C1 segment of cervical spinal cord (tissue), 14 donors: ENCODE measurements at places on chromosomes 6 and 20.

- no peak for DNase-seq
Measured at GRCh38 chr6:42315259-42315990, 97.8 kb upstream of the MRPS10 start.

DNA sequence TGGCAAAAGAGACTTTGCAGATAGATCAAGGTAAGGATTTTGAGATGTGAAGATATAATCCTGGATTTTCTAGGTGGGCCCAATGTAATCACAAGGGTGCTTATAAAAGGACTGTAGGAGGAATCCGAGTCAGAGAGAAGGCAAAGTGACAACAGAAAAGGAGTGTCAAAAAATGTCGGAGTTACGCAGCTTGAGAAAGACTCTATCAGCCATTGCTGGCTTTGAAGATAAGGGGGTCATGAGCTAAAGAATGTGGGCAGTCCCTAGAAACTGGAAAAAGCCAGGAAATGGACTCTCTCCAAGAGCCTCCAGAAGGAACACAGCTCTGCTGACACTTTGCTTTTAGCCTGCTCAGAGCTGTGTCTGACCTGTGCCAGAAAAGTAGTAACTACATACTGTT lies 8.7 kb upstream of the RWDD1 start:
- DNase-seq, result no peak

GRCh38 chr6:157632821-157633220 lies 190.2 kb upstream of the SNX9 start:
- DNase-seq, result no peak

DNA sequence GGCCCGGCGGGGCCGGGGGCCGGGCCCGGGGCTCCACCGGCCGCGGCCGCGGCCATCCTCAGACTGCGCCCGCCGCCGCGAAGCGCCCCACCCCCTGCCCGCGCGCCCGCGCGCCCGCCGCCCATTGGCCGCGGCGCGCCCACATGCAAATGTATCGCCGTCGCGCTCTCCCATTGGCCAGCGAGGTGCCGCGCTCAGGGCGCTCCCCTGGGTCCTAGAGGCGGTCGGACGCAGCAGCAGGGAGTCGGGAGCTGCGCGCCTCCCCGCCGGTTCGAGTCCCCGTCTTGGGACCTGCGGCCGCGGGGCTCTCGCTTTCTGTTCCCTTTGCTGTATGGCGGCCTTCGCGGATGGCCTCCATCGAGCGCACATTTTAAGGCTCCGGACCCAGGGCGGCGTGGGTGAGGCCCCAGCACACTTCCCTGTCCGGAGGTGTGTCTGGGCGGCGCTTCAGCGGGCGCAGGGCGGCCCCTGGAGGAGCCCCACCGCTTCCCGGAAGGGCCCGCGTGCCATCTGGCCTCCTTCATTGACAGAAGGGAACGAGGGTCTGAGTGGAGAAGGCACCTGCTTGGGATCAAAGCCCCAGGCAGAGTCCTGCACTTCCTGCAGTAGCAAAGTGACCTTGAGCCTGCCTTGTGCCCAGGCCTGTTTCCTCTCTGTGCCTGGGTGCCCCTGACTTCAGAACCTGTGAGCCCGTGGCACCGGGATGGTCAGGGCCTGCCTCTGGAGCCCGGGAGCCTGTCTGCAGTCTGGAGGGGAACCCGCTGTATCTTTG lies at the start of gene CABLES2:
Gene CABLES2, minus strand, starts transcription at position 65 of the 772 bp plus-strand sequence. Its CDS starts 9 bp downstream, at position 56.
- DNase-seq, result peak; percentile 76

DNA sequence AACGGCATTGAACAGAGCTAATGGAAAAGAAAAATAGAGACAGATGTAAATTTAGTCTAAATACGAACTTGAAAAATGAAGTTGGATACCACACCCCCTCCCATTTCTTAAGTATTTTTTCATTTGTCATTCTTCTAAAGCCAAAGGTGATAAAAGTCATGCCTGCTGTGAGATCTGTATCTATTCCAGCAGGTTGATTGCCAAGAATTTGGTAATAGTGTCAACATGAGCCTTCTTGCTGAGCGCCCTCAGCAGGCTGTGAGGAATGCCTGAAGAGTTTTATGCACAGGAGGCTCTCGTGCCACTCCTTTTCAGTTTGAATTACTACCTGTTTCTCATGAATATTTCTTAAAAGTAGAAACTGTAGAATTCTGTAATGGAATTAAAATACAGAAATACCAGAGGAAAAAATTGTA lies 165.4 kb downstream of the QKI start:
- DNase-seq, result no peak
